Brain pericyte (primary cell): ENCODE measurements at places on chromosomes 6 and 20.
A peak's percentile ranks its signal among the peaks of the same experiment; 100 is the strongest.

DNA sequence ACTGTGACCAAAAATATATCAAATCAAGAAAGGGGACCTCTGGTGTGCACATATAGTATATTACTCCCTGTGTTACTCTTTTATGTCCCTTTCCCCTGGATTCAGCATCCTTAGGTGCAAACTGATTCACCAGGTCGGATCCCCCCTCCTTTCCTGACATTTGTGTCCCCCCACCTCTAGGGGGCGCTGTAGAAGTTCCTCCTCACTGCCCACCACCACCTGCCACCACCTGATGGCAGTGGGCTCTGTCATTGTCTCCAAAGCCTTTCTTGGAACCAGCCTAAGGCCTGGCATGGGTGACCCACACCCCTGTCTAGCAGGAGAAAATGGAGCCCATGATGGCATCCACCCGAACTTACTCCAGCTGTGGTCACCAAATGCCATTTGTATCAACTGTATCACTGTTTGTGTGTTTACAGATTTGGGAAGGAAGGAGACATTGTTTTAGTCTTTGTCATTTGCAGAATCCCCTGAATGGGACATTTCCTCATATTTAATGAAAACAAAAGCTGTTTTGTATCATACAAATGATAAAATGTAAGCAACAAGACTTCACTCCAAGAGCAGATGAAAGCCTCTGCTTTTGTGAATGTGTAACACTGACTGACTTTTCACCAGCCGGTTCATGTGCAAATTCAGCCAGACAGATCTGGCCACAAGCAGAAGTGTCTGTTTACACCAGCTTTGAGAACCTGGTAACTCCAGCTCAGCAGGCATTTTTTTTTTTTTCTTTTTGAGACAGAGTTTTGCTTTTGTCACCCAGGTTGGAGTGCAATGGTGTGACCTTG is 66.2 kb downstream of the ARMC2 start:
- no peak for DNase-seq

DNA sequence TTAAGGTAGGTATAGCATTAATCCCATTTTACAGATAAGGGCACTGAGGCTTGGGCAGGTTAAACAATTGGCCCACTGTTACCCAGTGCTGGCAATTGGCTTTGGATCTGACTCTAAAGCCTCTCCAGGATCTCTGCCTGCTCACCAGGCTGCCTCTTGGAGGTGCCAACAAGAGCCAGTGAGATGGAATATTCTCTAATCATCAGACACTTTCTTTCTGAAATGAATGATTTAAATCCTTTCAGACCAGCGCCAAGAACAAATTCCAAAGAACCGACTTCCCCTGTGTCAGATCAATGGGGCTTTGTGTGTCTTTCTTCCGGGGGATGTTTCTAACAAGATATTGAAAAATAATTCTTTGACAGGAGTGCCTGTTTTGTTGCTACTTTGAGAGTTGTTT is 23.6 kb downstream of the CYP39A1 start:
- no peak for DNase-seq

- DNase-seq = no peak
These were observed 160.2 kb downstream of the SYNDIG1 start for GRCh38 chr20:24629668-24630067.

- DNase-seq = no peak
These were observed 190.5 kb upstream of the HEY2 start for GRCh38 chr6:125558907-125559306.

DNA sequence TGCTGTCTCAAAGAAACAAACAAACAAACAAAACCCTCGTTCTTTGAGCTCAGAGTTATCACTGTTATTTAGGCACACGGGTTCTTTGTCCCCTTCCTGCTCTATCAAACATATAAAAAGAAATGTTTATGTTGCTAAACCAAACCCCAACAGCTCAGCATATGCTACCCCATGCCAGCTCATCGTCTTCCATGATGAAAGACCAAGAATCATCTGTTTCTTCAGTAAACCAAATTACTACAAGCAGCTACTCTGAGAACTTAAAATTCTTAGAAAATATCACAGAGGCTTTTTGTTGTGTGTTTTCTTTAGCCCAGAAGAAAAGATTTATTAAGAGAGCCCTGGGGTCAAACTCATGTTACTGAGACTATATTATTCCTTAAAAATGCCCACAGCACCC is 4.7 kb downstream of the TRERF1 start:
- DNase-seq = no peak

- DNase-seq = no peak
These were observed 141.1 kb downstream of the CEBPB start for GRCh38 chr20:50331469-50332363.

DNA sequence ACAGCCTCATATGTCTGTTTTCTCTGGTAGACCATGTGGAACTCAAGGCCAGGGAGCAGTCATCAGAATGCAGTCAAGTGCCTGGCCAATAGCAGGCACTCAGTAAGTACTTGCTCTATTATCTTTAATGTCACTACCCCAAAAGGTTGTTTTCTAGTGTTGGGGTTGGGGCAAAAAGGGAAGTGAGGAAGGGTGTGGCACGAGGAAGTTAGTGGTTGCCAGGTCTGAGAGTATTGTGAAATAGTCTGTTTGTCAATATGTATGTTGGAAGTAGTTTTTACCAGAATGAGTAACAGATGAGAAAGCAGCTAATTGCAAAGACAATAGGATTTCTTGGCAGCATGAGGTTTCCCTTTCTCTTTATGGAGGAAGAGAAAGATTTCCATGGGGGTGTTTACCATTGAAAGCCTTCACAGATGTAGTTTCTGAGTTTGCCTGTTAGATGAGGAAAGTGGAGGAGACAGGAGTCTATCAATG is 59.5 kb upstream of the ARMH2 start:
- no peak for DNase-seq

DNA sequence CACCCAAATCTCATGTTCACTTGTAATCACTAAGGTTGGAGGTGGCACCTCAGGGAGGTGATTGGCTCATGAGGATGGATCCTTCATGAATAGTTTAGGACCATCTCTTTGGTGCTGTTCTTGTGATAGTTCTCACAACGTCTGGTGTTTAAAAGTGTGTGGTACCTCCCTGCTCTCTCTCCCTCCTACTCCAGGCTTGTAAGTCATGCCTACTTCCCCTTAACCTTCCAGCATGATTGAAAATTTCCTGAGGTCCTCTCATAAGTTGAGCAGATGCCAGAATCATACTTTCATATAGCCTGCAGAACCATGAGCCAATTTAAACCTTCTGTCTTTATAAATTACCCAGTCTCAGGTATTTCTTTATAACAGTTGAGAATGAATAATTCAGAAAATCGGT is 16.6 kb downstream of the HLA-A start:
- DNase-seq = no peak

DNA sequence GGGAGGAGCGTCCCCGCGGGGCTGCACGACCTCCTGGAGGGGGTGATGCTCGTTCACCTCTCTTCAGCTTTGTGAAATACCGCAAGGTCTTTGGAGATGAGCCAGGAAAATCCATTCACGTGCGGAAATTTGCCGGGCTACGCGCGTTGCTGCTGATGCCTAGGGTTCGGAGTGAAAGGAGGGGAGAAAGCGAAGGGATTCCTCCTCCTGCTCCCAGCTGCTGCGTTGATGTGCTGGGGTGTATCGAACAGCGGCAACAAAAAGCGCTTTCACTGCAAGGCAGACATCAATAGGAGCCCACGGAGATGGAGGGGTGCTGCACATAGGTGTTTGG is 391 bp upstream of the B3GAT2 start:
- DNase-seq = no peak

DNA sequence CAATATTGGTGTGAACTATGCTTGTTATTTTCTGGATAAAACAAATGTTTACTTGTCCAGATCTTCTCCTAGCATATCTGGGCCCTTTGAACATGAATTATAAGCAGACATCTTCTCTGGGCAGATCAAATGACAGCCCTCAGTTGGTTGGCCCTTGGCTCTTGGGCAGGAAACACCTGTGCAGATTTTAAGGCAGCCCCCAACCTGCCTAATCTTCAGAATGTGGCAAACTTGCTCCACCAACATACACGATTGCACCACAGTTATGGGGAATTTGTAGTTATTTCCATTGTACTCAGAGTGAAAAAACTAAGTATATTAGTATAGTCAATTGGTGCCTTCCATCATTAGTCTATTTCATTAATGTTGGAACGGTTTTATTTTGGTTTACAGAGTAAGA is 94.9 kb upstream of the KCNK16 start:
- DNase-seq = no peak

- DNase-seq = no peak
These were observed 36.9 kb downstream of the CCN2 start for GRCh38 chr6:131914234-131914633.

DNA sequence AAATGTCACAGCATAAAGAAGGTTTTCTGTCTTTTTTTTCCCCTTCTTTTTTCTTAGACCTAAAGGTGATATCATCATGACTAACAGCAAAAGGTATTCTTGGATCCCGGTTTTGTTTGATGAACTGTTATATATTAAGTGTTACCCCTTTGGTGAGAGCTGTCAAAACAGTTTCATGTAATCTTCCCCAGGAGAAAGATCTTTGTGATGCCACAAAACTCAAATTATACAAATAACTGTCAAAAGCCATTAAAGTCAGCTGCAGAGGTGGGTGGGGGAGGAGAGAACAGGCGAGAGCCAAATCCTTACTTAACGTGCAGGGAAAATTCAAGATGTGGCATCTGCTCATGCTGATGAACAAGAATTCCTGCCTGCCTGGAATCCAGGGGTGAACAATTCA is 258.2 kb downstream of the BMP7 start:
- no peak for DNase-seq

- DNase-seq = no peak
These were observed 84.3 kb upstream of the ESR1 start for GRCh38 chr6:151723152-151723551.

GRCh38 chr6:124888581-124889371 is 73.5 kb upstream of the RNF217 start:
- no peak for DNase-seq

- DNase-seq = no peak
These were observed 22.5 kb upstream of the C6orf58 start for GRCh38 chr6:127554435-127555006.

- DNase-seq = no peak
These were observed 89.2 kb downstream of the RAMACL start for GRCh38 chr6:166497087-166497899.

DNA sequence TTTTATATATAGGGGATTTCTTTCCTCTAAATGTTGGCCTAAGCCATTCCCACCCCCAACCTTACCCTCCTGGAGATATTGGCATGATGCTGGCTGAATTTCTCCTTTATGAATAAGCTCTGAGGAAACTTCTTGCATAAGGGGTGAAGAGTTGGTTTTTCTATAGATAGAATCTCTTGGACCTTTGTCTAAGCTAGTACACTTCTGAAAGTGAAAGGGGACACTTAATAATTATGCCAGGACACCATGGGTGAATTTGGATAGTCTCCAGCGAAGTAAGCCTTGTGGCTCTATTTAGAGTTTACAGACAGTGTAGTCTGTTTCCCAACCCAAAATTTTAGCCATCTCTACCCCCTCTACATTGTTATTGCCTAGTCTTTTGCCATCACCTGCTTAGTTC is 27.1 kb upstream of the FABP7 start:
- DNase-seq = no peak

- DNase-seq = no peak
These were observed 375.1 kb downstream of the ZFAND3 start for GRCh38 chr6:38194589-38194988.

GRCh38 chr6:149454346-149454848 is 30.4 kb downstream of the ZC3H12D start:
- peak; percentile 78 for DNase-seq

DNA sequence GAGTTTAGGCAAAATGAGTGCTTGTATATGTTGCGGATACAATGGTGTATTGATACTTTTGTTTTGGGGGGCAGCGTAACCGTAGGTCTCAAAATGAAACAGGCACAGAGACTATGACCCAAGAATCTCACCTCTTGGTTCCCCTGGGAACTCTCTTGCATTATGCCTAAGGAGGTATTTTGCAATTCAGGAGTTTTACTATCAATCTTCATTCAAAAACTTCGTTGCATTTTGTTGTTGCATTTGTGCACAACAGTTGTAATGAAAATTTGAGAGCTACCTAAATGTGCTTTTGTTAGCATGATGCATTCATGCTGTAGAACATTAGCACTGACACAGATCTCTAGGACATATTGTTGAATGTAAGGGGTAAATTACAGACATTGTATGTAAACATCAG is 18.2 kb downstream of the VTA1 start:
- no peak for DNase-seq

GRCh38 chr6:33192671-33193602 is 670 bp upstream of the COL11A2 start:
- no peak for DNase-seq

DNA sequence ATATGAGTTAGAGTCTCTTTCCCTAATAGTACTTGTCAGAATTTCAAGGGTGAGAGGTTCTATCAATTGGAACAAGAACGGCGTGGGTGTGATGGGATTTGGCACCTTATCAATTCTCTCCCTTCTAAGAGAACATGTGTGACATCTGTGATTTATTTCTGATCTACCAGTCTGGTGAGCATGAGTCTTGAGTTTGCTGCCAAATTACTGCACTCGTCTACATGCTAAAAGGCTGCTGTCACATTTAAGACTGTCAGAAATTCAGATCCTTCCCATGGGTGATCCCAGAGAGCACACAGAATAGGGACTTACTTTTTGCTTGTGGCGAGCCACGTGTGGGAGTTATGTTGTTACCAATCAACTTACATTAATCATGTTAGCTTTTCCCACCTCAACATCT is 370.2 kb upstream of the SASH1 start:
- no peak for DNase-seq

GRCh38 chr6:105094133-105094640 is 85.6 kb downstream of the POPDC3 start:
- no peak for DNase-seq

GRCh38 chr6:140271759-140272377 is 897.4 kb upstream of the CITED2 start:
- DNase-seq = no peak

DNA sequence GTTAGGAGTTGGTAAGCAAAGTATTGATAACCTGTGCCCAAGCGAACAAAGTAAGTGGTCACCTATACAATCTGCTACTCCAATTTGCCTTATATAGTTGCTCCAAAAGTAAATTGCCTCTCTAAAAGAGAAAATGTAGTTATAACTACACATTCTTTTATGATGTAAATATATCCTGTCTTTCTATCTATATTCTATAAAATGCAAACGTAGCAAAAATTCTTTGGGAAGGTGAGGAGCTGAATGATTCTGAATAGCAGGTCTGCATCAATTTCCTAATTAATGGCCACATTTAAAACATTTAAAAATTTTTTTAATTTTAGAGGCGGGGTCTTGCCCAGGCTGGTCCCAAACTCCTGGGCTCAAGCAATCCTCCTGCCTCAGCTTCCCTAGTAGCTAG is 64.2 kb upstream of the ASIP start:
- DNase-seq = no peak
